ENCODE measurements at places on chromosomes 6 and 20.

- no peak for DNase-seq
Observed at GRCh38 chr20:41299899-41300298, 17.6 kb downstream of the ZHX3 start.

- no peak for DNase-seq
Observed at GRCh38 chr20:58684291-58684690, 8.3 kb upstream of the NPEPL1 start.

DNA sequence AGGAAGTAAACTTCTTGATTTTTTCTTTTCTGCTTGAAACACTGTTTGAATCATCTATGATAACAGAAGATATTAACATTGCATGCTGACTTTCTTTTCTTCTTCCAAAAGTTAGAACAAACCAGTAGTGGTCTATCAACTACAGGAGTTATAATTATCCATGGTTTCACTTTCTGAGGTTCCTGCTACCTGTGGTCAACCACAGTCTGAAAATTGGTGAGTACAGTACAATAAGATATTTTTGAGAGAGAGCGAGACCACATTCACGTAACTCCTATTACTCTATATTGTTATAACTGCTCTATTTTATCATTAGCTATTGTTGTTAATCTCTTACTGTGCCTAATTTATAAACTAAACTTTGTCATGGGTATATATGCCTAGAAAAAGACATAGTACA is 86.1 kb downstream of the MAP7 start:
- no peak for DNase-seq

DNA sequence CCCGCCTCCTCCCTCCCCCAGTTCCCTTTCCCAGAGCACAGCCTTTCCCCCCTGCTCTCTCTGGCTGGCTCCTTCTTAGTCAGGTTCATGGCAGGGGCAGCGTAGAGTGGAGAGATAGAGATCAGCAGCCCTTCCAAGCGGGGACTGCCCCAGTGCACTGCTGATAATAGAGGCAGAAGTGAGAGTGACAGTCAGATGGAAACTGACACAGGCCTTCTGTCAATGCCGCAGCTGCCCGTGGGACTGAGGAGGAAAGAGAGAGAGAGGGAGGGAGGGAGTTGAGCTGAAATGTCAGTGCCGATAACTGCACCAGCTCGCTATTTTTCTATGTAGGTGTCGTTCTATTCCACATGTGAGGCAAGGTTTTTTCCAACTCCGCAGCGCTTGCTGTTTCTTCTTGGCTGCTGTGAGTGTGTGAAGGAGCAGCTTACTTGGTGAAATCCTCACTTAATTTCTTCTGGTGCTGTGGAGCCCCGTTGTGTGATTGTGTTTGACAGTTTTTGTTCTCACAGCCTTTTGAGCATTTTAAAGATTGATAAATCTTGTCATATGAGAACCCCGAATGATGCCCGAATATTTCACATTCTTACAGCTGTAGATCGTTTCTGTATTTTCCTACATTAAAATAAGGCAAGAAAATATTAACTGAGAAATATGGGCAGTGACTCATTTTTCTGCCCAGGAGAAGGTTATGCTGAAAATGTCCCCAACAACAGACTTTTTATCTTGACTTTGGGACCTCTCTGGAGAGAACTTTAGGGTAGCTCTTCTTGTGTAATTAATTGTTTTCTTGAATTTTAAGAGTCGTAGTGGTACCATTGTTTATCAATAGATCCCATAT is 386.4 kb upstream of the MMS22L start:
- DNase-seq: no peak

DNA sequence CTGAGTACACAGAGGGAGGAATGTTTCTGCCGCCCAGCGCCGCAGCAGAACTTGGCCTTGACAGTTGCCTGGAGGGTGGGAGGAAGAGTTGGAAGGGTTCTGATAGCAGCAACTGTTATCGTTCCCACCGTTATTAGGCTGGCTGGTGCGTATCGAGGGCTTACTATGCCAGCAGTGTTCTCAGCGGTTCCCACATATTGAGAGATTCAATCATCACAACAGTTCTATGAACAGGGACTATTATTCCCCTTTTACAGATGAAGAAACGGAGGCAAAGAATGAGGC is 380.1 kb upstream of the SULF2 start:
- DNase-seq: no peak

DNA sequence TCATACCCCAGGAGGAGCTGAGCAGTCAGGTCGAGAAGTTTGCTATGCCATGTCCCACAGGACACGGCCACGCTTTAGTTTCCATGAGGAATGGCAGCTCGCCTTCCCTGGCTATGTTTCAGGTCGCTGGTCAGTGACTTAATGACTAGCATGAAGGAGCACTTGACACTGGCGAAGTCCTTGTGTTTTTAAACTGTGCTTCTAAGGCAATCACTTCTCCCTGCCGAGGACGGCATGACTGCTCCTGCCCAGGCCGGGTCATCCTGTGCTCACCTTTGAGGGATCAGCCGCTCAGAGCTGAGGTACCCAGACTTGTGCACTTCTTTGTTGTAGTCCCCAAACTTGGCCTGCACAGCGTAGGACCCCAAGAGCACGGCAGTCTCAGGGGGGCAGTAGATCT is 34.1 kb downstream of the EZR start:
- no peak for DNase-seq

DNA sequence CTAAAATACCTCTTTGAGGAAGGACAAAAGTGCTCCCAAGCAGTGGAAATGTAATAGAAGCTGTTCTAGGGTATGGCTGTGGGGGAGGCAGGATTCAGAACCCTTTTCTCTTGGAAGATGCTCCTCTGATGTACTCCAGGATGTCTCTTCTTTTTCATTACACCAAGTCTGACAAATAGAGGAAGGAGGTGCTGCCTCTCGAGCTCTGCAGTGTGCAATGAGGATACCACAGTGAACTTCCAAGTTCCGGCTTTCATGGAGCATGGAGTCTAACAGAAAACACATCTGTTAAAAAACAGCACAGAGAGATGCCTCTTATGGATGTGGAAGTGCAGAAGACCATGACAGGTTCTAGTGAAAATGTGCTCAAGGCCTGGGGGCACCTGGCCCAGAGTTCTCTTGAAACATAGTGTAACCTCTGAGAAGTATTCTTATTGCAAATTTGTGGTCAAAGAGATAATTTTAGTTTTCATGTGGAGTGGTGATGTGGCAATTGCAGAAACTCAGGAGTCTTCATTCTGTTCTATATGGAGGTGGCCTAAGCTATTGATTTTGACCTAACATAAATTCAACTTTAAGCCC is 362.0 kb upstream of the CITED2 start:
- DNase-seq: no peak

DNA sequence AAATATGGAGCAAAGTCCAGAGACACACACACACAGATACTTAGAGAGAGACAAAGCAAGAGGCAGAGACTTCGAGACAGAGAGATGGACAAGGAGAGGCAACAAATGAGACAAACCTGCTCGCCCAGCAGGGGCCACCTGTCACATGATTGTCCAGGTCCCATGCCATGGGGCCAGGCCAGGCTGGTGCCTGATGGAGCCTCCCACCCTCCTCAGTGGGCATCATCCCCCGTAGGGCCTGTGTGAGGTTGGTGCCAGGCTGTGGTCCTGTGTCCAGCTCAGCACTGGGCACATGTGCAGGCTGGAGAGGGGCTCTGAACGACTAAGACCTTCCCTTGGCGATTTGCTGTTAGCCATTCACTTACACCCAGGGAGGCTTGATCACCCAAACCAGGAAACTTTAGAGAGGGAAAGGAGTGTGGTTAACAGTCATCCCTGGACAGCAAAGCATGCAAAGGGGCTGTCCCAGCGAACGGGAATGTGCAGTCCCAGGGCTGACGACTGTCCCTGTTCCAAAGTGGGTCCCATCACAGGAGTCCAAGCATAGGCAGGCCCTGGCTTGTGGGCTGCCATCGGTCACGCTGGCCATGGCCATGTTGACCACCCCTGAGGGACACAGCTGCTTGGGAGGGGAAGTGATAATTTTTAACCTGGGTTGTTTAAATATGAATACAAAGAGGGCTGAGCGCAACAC is 38.4 kb upstream of the PHACTR3 start:
- no peak for DNase-seq

DNA sequence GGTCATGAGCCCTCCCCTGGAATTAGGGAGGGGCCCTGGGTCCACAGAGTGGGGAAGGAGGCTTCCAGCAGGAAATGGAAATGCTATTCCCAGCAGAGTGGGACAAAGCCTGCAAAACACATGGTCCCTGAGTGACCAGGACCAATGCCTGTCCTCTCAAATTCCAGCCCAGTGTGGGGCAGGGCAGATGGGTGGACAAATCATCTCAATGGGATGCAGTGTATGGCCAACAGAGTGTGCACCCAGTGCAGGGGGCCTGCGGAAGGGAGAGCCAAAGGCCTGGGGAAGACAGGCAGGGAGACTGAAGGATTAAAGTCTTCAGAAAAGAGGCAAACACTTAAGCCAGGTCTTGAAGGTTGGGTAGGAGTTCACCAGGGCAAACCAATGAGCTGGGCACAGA is 28.7 kb upstream of the PHACTR3 start:
- DNase-seq: no peak

- DNase-seq: no peak
Observed at GRCh38 chr6:3351829-3352524, 93.2 kb downstream of the PSMG4 start.

- no peak for DNase-seq
Observed at GRCh38 chr20:12860619-12861247, 148.0 kb upstream of the SPTLC3 start.

- no peak for DNase-seq
Observed at GRCh38 chr6:137171824-137172733, 1.4 kb downstream of the IL22RA2 start.

DNA sequence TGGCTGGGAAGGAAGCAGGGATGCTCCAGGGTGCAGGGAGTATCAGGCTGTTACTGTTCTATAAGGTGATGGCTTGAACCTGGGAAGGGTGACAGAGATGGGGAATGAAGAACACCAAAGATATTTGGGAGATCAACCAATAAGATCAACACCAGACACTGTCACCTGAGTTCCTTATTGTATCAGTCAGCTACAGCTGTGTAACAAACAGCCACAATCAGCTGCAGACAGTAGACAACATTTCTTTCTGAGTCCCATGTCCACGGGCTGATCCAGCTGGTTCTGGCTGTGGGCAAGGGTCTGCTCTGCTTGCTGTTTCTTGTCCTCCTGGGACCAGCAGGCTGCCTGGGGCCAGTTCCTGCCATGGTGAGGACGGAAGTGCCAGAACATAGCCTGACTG is 31.3 kb upstream of the SLCO4A1 start:
- DNase-seq: no peak

- DNase-seq: no peak
Observed at GRCh38 chr20:41169791-41170351, 32.5 kb downstream of the PLCG1 start.

- DNase-seq: peak; percentile 39
Observed at GRCh38 chr6:35146453-35146852, 5.3 kb upstream of the TCP11 start.

DNA sequence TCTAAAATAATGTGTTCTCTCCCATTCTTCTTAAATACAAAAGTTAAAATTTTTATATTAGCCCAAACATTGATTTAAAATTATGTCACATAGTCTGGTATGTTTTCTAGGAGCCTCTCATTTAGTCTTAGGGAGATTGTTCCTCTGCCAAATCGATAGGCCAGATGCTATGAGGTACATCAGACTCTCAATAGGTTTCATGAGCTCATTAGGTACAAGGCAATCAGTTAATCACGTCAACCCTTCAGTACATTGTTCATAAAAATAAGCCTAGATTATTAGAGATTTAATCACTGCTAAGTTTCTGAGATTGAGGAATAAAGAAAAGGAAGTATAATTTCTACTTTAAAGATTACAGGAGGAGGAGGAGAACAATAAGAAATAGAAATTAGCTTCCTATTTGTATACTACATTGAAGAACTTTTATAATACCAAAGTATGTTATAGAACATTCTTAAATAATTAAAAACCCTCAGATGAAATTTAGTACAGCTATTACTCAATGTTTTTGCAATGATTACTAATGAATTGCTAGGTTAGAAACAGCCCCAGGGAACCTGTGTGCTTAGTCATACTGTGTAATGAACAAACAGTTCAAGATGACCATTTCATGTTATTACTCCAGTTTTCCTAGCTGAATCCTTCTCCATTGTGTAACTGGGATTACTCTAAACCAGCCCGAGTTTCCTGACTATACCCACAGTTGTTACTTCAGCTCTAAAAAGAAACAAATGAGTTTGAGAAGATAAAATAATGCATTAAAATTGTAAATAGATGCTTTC is 117.0 kb downstream of the BMP5 start:
- no peak for DNase-seq

Data from large intestine (tissue), 12 donors.